ENCODE measurements at places on chromosomes 11 and 22.

DNA sequence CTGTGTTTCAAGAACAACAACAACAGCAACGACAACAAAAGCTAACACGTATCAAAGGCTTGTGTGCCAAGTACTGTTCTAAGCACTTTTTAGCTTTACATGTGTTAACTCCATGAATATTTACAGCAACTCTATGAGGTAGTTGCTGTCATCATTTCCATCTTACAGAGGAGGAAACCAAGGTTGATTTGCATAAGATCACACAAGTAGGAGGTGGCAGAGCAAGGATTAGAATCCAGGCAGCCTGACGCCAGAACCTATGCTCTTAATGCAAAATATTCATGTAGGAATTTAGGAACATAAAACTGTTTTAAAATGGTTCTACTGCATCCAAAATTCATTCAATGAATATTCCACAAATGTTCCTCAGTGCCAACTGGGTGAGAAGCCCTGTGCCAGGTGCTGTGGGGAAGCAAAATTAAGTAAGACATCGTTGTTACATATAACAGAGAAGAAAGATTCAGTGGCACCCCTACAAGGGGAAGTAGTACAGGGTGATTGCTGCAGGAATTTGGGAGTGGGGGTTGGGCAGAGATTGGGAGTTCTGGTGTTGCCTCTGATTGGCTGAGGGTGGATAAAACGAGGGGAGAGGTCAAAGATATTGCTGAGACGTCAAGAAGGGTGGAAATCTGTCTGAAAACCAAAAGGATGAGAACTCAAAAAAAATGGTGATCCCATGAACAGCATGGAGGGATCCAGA, 86.1 kb upstream of the ARHGAP20 start:
- no peak for DNase-seq

- DNase-seq: no peak
Measured at GRCh38 chr11:119361056-119361787, 14.7 kb upstream of the MFRP start.

DNA sequence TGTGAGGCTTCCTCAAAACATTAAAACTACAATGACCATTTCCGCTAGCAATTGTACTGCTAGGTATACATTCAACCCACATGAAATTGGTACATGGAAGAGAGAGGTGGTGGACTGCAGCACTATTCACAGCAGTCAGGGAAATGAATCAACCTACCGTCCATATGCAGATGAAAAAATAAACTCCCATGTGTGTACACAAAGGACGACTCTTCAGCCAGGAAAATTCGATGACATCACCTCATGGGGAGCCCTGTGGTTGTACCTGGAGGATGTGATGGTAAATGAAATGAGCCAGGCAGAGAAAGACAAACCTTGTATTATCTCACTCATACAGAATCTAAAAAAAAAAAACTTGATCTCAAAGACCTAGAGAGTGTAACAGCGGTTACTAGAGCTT, 23.3 kb downstream of the RFPL3 start:
- DNase-seq: no peak

DNA sequence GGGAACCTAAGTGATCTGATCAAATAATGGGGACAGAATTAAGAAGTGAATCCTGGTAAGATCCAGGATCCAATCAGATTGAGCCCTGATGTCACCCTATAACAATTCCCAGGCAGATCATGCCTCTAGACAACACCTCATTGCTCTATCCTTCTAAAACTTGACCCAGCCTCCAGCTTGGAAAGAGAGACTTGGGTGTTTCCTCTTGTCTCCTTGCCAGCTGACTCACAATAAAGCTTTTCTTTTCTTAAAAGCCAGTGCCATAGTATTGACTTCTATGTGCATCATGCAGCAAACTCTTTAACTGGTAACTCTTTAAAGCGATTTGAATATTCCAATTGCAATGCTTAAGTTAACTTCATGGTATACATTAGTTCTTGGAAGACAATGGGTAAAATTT, 109.6 kb upstream of the CHORDC1 start:
- no peak for DNase-seq

- no peak for DNase-seq
Measured at GRCh38 chr22:26770624-26771023, 113.2 kb downstream of the MIAT start.

- DNase-seq: no peak
Measured at GRCh38 chr22:37229012-37229804, 14.9 kb downstream of the RAC2 start.

GRCh38 chr11:111829185-111829968, 42.0 kb downstream of the ALG9 start:
- no peak for DNase-seq

- DNase-seq: no peak
Measured at GRCh38 chr22:38754751-38755154, 1.0 kb downstream of the SUN2 start.

DNA sequence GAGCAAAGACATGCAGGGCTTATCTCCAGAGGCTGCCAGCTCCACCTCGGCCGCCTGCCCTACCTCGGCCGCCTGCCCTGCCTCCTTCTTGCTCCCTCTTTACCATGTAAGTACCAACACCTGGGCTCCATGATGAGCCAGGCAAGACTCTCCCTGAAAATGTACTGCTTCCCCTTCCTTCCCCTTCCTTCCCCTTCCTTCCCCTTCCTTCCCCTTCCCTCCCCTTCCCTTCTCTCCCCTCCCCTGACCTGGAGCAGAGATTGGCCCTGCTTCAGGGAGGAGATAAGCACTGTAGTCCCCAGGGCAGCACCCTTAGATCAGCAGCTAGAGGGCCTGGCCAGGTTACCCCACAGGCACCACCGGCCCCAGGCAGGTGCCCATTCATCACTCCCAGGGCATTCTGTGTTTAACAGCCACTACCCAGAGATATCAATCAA, 25.4 kb upstream of the ADORA2A start:
- no peak for DNase-seq

DNA sequence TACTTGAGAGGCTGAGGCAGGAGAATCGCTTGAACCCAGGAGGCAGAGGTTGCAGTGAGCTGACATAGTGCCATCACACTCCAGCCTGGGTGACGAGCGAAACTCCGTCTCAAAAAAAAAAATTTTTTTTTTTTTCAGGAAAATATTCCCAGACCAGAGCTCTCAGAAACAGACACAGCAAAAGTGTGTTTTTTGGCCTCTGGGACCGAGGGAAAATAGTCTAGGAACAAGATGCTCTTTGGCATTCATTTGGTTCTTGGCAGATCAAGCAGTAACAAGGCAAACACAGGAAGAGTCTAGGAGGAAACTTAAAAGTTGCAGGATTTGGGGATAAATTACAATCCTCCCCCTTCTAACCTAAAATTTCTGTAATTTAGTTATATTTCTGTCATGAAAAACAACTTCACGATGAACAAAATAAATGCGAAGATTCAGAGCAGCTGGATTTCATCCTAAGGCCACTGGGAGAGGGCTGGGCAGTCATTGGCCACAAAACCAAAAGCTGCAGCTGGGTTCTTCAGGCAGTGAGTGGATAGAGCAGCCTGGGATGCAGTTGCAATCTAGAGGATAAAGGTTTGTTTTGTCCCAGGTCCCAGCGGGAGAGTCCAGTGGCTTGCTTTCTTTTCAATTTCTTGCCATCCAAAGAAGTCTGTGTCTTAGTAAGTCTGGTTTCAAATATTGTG, 19.7 kb downstream of the ATG16L2 start:
- DNase-seq: no peak

DNA sequence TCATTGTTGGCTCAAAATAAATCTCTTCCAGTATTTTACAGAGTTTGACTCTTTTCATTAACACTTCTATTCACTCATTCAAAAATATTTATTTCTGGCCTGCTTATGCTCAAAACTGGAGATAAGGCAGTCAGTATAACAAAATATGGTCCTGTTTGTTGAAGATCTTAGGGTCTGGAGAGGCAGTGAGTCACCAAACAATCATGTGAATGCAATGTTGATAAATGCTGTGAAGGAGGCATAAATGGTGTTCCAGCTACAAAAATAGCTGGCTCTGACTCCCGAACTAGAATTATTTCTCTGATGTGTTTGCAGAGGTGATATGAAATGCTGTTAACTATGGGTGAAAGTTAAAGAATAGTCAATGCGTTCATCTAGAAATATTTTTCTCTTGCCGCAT, 390.6 kb downstream of the AASDHPPT start:
- no peak for DNase-seq

DNA sequence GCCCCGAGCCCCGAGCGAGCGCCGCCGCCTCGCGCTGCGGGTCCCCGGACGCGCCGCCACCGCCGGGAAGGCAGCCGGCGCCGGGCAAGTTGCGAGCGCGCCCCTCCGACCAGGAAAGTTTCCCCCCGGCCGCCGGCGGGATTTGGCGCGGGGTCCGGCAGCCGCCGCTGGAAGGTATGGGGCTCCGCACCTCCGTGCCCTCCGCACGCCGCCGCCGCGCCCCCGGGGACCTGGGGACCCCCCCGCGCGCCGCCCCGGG, 281 bp downstream of the TSPAN18 start:
- DNase-seq: no peak

DNA sequence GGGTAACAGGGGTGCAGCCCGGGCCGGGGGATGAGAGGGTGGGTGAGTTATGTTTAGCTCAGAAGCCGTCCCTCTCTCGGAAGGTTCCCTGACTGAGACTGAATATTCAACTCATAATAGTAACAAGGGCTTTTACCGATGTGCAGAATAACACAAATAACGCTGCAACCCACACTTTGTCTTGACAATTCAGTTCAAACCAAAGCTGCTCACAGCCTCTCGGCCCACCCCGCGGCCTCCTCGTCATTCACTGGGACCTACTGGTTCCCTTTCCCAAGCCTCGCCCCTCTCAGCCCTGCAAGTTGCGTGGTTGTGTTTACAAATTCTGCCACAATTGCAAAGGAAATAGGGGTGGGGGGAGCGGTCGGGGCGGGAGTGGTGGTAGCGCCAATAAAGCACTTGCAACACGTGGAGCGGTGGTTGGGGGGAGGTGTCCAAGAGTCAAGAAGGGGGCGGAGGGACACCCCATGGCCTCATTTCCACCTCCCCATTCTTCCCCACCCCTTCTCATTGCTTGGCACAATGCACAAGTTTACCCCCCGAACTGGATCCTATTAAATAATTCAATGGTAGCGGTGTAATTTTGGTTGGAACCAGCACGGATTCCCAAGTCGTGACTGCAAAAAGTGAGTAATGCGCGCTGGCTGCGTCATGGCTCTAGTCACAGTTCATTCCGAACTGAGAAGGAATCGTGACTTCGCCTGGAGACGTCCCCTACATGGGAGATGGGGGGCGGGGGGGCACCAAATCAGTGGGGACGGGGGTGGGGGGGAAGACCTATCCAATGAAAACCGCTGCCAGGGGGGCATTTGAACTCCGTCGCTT, 102.0 kb upstream of the HSD17B12 start:
- no peak for DNase-seq

DNA sequence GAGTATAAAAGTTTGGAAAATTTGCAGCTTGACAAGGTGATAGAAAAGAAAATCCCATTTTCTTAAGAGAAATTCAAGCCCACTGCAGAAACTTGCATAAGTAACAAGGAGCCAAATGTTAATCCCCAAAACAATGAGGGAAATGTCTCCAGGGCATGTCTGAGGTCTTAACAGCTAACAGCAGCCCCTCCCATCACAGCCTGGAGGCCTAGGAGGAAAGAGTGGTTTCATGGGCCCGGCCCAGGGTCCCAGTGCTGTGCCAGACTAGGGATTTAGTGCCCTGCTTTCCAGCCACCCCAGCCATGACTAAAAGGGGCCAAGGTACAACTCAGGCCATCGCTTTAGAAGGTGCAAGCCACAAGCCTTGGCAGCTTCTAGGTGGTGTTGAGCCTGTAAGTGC, 123.7 kb upstream of the TRPC6 start:
- DNase-seq: no peak

DNA sequence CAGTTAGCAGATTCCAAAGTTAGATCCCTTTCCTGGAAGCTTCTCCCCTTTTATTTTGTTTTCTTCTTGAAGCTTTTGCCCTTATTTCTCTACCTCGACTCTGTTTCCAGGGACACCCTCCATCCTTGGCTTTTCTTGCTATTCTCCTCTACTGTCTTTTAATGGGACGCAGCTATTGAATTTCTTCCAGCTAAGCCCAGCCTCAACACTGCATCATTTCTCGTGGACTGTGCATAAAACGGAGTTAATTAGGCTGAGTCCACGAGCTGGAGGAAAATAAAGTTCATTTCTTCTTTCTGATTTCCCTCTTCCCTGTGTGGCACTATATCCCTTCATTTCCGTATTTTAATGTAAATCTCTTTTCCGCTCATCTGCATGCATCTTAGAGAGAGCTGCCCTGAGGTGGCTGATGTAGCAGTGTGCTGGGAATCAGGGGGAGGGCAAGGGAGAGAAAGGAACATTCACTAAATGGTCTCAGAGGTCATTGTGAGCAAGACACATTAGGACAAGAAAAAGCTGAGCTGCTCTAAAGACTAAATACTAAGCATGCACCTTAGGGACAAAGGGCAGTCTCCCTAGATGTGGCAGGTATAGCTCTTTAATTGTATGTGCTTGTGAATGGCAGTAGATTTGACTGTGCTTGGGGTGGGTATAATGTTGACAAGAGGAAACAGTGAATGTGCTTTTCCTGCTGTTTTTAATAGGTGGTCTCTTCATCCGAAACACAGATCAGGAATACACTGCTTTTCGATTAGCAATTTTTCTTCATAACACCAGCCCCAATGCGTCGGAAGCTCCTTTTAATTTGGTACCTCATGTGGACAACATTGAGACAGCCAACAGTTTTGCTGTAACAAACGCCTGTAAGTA, 1.9 kb downstream of the GRIA4 start:
- DNase-seq: no peak

DNA sequence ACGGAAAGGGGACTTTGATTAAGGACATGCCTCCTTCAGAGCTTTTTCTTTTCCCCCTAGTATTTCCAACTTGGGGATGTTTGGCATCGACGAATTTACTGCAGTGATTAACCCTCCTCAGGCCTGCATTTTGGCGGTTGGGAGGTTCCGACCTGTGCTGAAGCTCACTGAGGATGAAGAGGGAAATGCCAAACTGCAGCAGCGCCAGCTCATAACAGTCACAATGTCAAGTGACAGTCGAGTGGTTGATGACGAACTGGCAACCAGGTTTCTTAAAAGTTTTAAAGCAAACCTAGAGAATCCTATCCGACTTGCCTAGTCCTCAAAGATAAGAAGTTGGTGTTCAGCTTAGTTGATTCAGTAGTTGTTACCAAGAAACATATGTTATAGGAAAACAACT, 78.4 kb downstream of the PDHX start:
- DNase-seq: no peak

- DNase-seq: no peak
Measured at GRCh38 chr11:91825777-91826176, 398.8 kb upstream of the FAT3 start.

GRCh38 chr11:95714843-95715776, 74.5 kb downstream of the FAM76B start:
- DNase-seq: no peak
